CD8-positive, alpha-beta T cell (primary cell): ENCODE measurements at places on chromosomes 11 and 22. TPM values are rescaled to one million over a fixed set of nuclear protein-coding genes. Genes with fewer than 3 reads are reported as not detected.

DNA sequence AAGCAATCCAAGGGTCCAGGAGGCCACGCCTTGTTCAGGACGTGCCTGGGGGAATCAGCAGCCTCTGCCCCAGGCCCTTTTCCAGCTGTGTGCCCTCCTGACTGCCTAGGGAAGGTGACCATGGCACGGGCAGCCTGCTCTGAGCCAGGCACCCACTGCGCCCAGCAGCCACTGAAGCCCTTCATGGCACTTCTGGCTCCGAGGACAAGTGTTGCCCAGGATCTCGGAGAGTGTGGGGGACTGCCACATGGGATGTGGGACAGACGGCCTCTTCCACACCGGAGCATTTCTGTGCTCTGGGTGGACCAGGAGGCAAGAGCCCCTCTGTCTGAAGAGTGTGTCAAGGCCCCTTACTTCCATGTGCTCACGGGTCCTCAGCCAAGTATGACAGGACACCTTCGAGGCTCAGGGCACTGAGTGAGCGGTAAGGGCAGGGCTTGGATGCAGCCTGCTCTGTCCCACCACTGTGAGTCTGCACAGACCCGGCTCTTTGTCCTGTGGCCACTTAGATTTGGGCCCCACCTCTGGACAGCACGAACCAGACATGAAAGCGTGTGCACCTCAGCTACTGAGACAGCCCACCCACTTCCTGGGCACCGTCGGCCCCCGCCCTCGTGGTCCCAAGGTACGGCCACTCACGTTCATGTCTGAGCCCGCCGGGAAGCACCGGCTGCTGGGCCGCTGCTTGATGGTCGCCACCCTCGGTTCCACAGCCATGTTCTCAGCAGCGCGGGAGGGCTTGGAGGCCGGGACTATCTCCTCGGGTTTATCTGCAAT is 93.6 kb downstream of the CTTN start:
- no peak for DNase-seq

DNA sequence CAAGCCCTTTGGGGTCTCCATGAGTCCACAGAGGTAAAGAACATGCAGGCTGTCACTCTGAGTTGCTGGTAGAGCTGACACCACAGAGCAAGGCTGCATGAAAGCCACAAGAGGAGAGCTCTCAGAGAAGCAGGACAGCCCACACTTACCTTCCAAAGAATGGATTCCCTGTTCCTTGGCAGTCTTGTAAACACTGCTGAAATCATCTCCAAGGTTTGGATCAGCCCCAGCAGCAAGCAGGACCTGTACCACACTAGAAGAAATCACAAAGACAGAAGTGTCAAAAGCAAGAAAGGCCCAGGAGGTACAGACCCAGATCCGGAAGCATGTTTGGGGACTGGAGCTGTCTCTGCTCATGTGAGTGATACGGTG is 54.2 kb downstream of the CLPB start:
- DNase-seq = no peak

DNA sequence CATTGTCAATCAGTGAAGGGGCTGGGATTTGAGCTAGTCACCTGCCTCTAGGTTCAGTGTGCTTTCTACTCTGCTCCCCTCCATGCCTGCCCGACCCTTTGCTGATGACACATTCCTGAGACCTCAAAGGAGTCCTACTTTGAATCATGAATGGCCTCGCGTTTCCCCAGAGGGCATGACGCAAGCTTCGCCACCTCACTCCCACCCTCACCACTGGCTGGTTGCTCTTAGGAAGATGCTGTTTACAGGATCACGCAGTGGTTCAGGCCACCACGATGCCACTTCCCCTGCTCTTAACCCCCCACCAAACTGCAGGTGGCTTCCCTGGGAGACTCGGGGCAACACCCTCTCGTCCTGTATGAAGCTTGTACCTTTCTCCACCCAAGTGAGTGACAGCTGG is 62.9 kb upstream of the B3GAT1 start:
- no peak for DNase-seq

GRCh38 chr11:15494740-15495139 is 380.0 kb downstream of the INSC start:
- no peak for DNase-seq

- no peak for DNase-seq
These were observed 7.5 kb downstream of the TRIM29 start for GRCh38 chr11:120130176-120130980.

DNA sequence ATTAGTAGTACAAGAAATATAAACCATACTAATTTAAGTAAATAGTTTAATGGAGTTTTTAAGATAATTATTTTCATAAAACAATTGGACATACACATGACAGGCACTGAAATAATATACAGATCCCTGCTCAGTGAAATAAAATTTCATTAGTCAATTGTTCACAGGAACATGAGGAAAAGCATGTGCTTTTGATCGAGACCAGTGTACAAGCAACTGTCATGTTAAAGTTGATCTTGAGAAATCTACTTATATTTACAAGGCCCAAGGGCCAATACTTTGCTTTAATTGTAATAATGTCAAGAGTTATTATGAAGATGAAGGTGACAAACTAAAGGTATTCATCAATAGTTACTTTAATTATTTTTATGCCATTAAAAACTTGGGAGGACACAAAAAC is 792.7 kb upstream of the LUZP2 start:
- no peak for DNase-seq

GRCh38 chr11:128827191-128827893 is 39.8 kb downstream of the KCNJ1 start:
- no peak for DNase-seq

The FAM180B gene
- 0.39 TPM for total RNA-seq

The SCGB1A1 gene
- total RNA-seq = not detected

The LRRN4CL gene
- not detected for total RNA-seq
